ENCODE measurements at places on chromosomes 2 and 18.

- no peak for DNase-seq
Measured at GRCh38 chr2:201880993-201881611, 74.8 kb downstream of the CDK15 start.

GRCh38 chr2:36477746-36478145 is 120.2 kb downstream of the FEZ2 start:
- DNase-seq = no peak

- no peak for DNase-seq
Measured at GRCh38 chr2:105611811-105612424, 132.8 kb upstream of the NCK2 start.

GRCh38 chr2:7286120-7286519 is 368.9 kb downstream of the RNF144A start:
- no peak for DNase-seq

Measured in GM19239 (cell line).